ENCODE measurements at places on chromosomes 2 and 18.
A peak's percentile ranks its signal among the peaks of the same experiment; 100 is the strongest.

GRCh38 chr2:185279999-185280398, 458.6 kb upstream of the FSIP2 start:
- no peaks in the 10 kb centered on the region for H3K4me1 ChIP-seq
- no peaks in the 10 kb centered on the region for H3K36me3 ChIP-seq
- H3K4me3 ChIP-seq = no peak overlapping the region
- H3K27me3 ChIP-seq = no peaks in the 10 kb centered on the region
- no peak for DNase-seq
- H3K27ac ChIP-seq = no peak overlapping the region

- H3K36me3 ChIP-seq = no peaks in the 10 kb centered on the region
- no peaks in the 10 kb centered on the region for H3K4me1 ChIP-seq
- H3K27ac ChIP-seq = no peak overlapping the region
- DNase-seq = no peak
These were observed 589.0 kb upstream of the ACVR2A start for GRCh38 chr2:147255812-147256211.

DNA sequence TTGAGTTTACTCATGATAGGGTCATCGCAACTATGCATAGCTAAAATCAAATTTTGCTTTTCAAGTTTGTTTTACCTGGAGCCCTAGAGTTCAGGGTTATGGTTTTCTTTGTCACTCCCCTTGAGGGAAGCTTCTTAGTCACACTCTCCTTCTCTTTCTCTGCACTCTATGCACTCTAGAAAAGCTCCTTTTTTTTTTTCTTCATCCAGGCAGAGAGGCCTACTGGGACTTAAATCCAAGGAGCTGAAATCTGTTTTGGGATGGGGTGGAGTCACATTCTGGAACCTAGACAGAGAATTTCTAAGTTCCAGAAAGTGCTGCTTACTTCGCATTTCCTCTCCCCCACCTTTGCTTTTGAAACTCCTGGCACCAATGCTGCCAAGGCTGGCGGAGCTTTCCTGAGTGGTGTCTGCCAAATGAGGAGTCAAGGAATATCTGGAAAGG, 19.1 kb upstream of the IL18R1 start:
- H3K27me3 ChIP-seq = no peaks in the 10 kb centered on the region
- H3K36me3 ChIP-seq = no peaks in the 10 kb centered on the region
- H3K4me3 ChIP-seq = no peak overlapping the region

DNA sequence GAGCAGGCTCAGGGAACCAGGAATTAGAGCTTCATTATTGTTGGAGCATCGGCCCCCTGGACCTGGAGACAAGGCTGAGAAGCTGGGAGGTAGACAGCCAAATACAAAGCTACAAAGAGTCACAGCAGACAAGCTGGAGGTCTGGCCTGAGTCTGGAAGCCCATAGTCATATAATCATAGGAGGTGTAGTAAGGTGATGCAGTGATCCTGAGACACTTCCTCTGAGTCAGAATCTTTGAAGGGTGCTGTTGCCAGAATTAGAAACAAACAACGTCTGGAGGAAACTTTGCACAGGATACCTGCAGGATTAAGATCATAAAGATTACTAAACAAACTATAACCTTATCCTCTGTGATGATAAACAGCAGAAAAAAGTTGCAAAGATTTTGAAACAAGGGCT, 213.8 kb downstream of the DSC3 start:
- H3K27ac ChIP-seq = no peak overlapping the region
- no peaks in the 10 kb centered on the region for H3K4me1 ChIP-seq
- no peaks in the 10 kb centered on the region for H3K27me3 ChIP-seq
- DNase-seq = no peak
- H3K4me3 ChIP-seq = no peak overlapping the region

- H3K27ac ChIP-seq = no peak overlapping the region
- H3K27me3 ChIP-seq = no peaks in the 10 kb centered on the region
- DNase-seq = no peak
- no peak overlapping the region for H3K4me3 ChIP-seq
- peaks cover 59% of the 10 kb centered on the region for H3K4me1 ChIP-seq
These were observed 16.4 kb downstream of the SLC16A14 start for GRCh38 chr2:230052299-230052698.

DNA sequence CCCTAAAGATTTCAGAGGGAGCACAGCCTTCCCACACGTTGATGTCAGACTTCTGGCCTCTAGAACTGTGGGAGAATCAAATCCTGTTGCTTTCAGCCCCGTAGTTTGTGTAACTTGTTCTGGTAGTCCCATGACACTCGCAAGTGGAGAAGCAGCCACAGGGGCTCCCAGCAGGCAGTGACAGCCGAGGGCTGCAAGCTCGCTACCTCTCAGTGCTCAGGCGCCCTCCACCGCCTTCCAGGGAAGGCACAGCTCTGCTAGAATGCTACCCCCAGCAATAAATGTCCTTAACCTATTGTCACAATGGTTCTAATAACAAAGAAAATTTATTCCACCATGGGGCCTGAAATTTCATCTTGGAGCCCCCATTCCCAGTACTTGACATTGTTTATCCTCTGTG, 143.1 kb upstream of the ZNF236 start:
- no peaks in the 10 kb centered on the region for H3K4me1 ChIP-seq
- no peak overlapping the region for H3K4me3 ChIP-seq
- no peaks in the 10 kb centered on the region for H3K36me3 ChIP-seq

DNA sequence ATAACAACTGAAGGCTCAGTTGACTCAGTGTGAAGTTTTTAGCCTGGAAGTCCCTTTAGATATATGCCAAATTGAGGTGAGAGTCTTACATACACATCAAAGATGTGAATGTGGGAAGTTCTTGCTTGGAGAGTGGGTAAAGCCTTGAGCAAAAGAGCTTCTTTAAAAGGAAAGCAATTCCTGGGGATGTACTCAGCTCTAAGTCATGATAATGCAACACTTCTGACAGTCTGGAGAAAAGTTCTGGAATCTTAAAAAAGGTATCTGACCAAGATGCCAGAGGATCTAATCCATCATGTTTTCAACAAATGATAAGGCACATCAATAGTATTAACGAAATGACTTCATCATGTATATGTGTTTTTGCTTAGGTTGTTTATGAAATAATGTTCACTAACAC, 351.2 kb downstream of the CDH19 start:
- H3K4me3 ChIP-seq = no peak overlapping the region
- H3K27me3 ChIP-seq = no peaks in the 10 kb centered on the region
- H3K36me3 ChIP-seq = no peaks in the 10 kb centered on the region
- no peak for DNase-seq
- H3K27ac ChIP-seq = no peak overlapping the region
- no peaks in the 10 kb centered on the region for H3K4me1 ChIP-seq

DNA sequence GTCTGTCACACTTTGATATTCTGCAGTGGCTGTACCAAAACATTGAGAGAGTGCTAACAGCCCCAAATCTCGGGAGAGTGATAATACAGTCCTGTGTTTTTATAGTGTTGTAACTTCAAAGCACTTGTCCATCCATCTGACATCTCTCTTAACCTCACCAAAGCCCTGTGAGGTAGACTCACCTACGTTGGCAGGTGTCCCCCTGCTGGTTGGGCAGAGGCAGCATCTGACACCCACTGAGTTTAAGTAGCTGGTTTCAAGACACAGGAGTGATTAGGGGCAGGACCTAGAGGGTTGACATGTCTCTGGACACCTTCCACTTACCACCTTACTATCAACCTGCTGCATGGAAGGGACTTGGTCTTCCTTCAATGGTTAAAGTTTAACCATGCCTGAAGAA, 22.9 kb downstream of the COLEC12 start:
- no peak overlapping the region for H3K4me3 ChIP-seq
- DNase-seq = no peak
- H3K27me3 ChIP-seq = no peaks in the 10 kb centered on the region
- H3K27ac ChIP-seq = no peak overlapping the region

- DNase-seq = no peak
- no peaks in the 10 kb centered on the region for H3K36me3 ChIP-seq
- H3K4me1 ChIP-seq = peaks cover 35% of the 10 kb centered on the region
- H3K27ac ChIP-seq = peak overlapping the region; percentile 32
- H3K27me3 ChIP-seq = no peaks in the 10 kb centered on the region
- H3K4me3 ChIP-seq = peak overlapping the region; percentile 27
These were observed 69.9 kb downstream of the CTAGE1 start for GRCh38 chr18:22347606-22348511.

GRCh38 chr18:63808125-63808524, 32.9 kb downstream of the SERPINB7 start:
- H3K4me3 ChIP-seq = no peak overlapping the region
- no peaks in the 10 kb centered on the region for H3K27me3 ChIP-seq
- no peak overlapping the region for H3K27ac ChIP-seq
- no peaks in the 10 kb centered on the region for H3K4me1 ChIP-seq

DNA sequence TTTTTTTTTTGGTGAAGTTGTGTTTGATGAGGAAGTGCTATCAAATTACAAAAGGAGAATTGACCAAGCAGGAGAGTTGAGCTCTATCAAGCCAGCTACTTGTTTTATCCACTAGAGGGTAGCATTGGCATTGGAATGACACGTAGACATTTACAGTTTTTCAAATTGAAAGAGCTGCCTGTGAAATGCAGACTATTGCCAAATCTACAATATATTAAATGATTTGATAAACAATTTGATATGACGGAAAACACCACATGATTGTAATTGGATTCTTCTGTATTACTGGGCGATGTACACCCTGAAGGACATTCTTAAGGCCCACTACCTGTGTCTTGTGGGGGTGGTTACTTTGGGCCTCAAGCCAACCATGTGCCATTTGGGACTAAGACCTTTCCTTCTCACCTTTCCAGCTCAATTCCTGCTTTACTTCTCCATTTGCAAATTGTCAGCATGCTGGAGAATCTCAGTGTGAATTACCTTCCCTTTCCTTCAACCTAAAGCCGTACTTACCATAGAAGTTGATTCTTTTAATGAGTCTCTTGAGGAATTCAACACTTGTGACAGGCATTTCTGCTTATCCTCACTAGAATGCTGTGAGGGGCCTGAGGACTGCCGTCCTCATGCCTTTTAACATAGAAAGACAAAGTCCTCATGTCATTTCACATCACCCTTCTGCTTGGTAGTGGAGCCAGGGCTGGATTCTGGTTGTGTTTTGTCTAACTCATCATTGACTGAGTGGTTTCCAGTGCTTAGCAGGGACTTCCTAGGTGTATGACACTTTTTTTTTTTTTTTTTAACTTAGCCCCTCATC, 134.8 kb upstream of the THUMPD2 start:
- peaks cover 4% of the 10 kb centered on the region for H3K4me1 ChIP-seq
- no peaks in the 10 kb centered on the region for H3K36me3 ChIP-seq
- H3K4me3 ChIP-seq = no peak overlapping the region
- DNase-seq = no peak

DNA sequence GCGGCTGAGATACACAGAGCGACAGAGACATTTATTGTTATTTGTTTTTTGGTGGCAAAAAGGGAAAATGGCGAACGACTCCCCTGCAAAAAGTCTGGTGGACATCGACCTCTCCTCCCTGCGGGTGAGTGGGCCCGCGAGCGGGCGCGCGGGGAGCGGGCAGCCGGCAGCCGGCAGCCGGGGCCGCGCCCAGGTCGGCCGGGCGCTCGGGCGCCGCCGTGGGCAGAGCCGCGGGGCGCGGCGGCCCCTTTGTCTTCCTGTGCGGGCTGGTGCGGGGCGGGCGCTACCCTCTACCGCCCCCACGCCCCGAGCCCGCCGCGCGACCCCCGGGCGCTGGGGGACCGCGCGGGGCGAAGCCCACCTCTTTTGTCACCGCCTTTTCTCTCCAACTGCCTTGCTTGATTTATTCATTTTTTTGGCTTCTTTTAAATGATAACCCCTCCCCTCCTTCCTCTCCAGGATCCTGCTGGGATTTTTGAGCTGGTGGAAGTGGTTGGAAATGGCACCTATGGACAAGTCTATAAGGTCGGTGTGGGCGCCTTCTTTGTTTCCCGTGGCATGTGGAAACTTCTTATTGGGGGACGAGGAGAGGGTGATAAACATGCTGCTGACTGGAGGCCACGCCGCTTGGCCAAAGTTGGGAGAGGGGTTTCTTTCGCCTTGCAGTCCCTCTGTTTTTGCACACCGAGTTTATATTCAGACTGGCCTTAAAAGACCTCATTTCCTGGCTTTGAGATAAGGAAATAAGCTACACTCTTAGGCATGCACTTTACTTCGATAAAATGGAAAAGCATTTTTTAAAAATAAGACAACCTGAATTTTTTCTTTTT, 722 bp downstream of the MAP4K4 start:
- peaks cover 10% of the 10 kb centered on the region for H3K36me3 ChIP-seq
- peaks cover 14% of the 10 kb centered on the region for H3K4me1 ChIP-seq
- H3K4me3 ChIP-seq = peak overlapping the region; percentile 52
- no peak for DNase-seq

DNA sequence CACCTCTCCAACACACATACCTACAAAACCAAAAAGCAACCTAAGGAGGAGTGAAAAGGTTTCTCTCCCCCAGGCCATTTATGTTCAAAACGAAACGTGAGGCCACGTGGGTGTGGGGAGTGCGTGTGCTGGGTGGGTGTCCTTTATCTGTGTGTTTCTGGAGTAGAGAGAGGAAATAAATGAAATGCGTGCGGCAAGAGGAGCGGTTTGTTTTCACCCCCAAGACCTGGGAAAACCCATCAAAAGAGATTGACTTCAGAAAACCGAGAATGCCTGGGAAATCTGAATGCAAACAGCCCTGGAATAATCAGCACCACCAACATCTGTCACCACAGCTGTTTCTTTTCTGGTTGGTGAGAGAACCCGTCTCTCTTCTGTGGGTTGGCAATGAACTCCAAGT, 137.4 kb downstream of the INSIG2 start:
- H3K4me3 ChIP-seq = no peak overlapping the region
- DNase-seq = no peak
- no peak overlapping the region for H3K27ac ChIP-seq
- no peaks in the 10 kb centered on the region for H3K36me3 ChIP-seq
- H3K4me1 ChIP-seq = peaks cover 9% of the 10 kb centered on the region

GRCh38 chr2:3209258-3209657, 168.4 kb downstream of the EIPR1 start:
- no peaks in the 10 kb centered on the region for H3K4me1 ChIP-seq
- H3K27me3 ChIP-seq = no peaks in the 10 kb centered on the region
- no peaks in the 10 kb centered on the region for H3K36me3 ChIP-seq
- H3K27ac ChIP-seq = no peak overlapping the region
- no peak for DNase-seq

GRCh38 chr18:23307567-23308295, 145.4 kb upstream of the RIOK3 start:
- no peak overlapping the region for H3K27ac ChIP-seq
- no peaks in the 10 kb centered on the region for H3K27me3 ChIP-seq
- H3K36me3 ChIP-seq = no peaks in the 10 kb centered on the region
- peaks cover 9% of the 10 kb centered on the region for H3K4me1 ChIP-seq

- no peak for DNase-seq
- no peaks in the 10 kb centered on the region for H3K36me3 ChIP-seq
- H3K4me3 ChIP-seq = no peak overlapping the region
- H3K4me1 ChIP-seq = peaks cover 19% of the 10 kb centered on the region
These were observed 57.7 kb downstream of the ODC1 start for GRCh38 chr2:10390369-10390801.

DNA sequence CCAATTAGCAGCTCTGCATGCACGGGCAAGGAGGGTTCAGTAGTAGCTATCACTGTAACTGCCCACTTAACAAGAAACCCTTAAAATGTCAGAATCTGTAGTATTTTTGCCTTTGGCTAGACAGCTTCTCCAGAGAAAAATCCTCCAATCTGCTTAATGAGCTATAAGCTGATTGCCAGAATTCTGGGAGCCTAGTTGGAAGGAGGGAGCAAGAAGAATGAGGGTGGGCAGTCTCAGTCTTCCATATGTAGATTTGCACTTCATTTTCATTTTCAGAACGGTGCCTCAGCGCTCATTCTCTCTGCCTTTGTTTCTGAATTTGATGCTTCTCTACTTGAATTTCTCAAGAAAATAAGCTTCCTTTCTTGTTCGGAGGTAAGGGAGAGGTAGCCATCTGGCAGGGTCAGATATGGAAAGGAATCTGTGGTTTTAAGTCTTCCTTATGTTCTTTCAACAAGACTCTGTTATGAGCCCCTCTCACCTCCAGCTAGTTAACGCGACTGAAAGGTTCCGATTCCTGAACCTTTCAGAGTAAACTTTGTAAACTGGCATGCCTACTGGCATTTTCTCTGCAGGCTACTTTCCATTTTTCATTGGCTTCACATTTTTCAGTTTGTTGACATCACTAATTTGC, 53.5 kb downstream of the HNRNPLL start:
- no peaks in the 10 kb centered on the region for H3K36me3 ChIP-seq
- no peaks in the 10 kb centered on the region for H3K27me3 ChIP-seq
- no peaks in the 10 kb centered on the region for H3K4me1 ChIP-seq
- H3K4me3 ChIP-seq = no peak overlapping the region

All from esophagus squamous epithelium (tissue), 5 donors.